Hematopoietic multipotent progenitor cell treated with erythropoietin and hydrocortisone succinate and interleukin-3 and kit ligand, for 6 days (in vitro differentiated cells): ENCODE measurements at places on chromosomes 4 and X.

DNA sequence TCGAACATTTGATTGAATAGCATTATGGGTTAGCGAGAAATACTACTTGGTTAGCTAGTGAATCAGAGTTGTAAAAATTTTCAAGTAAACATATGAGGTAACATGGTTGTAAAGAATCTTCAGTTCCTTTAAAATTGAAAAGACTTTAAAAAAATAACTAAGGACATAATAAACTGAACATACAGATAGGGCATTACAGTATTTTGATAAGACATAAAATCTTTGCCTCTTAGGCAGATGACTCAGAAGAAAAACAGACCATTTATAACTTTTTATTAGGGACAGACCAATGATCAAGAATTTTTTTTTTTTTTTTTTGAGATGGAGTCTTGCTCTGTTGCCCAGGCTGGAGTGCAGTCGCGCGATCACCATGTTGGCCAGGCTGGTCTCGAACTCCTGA, 43.1 kb downstream of the PNMA5 start:
- DNase-seq = no peak

- no peak for DNase-seq
Measured at GRCh38 chrX:146481735-146482134, 327.8 kb upstream of the CXorf51B start.

DNA sequence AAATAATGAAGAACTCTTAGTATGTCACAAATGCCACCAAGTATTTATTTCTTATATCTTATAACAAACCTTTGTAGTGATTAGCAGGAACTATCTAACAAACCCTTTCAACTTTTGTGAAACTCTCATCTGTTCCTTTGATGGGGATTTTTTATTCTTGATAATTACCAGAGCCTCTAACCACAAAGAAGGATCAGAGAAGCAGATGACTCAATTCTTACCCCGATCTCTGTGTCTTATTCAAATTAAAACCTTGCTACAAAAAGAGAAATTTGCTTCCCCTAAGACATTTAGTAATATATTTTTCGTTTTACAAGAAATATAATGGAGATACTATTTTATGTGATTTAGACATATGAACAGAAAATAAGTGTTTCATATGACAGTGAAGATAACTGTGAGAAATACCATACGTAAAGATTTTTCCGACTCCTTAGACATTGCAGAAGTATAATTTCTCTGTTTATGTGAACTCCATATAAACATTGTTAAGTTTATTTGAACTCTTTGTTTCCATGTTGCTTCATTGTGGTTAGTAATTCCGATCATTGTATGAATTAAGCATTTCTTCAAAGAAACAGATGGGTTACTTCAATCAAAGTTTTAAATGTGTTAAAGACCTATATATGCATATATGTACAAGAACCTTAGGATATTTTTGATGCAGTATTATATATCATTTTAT, 205.4 kb downstream of the CFAP299 start:
- DNase-seq = no peak

DNA sequence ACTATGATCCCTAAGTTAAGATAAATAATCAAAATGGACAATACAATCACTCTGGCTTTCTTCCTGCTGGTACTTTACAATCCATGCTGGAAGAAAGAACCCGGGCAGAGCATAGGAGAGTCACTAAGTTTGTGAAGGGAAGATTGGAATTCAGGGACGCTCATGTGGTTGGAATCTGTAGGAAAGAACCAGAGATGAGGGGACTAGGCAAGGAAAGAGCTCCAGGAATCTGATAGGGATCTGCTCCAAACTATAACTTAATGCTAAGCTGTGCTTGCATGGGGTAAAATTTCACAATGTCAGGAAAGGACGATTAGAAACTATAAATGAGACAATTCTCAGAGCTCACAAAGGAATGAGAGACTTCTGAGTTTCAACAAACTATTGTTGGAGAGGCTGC, 167.5 kb downstream of the ADGRA3 start:
- no peak for DNase-seq

DNA sequence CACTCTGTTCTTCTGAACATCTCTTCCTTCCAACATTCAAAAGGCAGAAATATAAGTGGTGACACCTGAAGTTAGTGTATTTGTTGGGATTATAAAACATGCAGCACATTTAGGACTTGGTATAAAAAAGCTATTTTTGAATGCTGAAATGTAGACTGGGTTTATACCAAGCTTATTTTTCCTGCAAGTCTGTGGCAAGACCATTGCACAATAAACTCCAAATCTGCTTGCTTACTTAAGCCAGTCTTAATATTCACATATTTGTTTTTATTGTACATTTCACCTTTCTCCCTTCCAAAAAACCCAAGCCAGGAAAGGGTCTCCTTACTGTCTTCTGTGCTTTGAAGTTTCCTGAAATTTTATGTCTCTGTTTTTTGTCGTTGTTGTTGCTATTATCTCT, 63.7 kb downstream of the FHIP1A start:
- no peak for DNase-seq
